ENCODE measurements at places on chromosomes 2 and 18.

DNA sequence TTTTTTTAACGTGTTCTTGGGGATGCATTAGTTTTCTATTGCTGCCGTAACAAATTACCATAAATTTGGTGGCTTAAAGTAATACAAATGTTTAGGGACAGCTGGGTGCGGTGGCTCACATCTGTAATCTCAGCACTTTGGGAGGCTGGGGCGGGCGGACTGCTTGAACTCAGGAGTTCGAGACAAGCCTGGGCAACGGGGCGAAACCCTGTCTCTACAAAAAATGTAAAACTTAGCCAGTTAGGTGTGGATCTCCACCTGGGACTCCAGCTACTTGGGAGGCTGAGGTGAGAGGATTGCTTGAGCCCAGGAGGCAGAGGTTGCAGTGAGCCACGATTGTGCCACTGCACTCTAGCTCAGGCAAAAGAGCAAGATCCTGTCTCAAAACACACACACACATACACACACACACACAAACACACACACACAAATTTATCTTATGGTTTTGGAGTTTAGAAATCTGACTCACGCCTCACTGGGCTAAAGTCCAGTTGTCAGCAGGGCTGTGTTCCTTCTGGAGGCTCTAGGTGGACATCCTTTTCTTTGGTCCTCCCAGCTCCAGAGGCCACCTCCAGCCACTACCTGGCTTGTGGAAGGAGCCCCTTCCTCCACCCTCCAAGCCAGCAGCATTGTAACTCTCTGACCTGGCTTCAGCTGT is 76.1 kb downstream of the SEPTIN10 start:
- no peak for DNase-seq

GRCh38 chr18:13616041-13616440 is 110.3 kb downstream of the FAM210A start:
- DNase-seq: no peak

DNA sequence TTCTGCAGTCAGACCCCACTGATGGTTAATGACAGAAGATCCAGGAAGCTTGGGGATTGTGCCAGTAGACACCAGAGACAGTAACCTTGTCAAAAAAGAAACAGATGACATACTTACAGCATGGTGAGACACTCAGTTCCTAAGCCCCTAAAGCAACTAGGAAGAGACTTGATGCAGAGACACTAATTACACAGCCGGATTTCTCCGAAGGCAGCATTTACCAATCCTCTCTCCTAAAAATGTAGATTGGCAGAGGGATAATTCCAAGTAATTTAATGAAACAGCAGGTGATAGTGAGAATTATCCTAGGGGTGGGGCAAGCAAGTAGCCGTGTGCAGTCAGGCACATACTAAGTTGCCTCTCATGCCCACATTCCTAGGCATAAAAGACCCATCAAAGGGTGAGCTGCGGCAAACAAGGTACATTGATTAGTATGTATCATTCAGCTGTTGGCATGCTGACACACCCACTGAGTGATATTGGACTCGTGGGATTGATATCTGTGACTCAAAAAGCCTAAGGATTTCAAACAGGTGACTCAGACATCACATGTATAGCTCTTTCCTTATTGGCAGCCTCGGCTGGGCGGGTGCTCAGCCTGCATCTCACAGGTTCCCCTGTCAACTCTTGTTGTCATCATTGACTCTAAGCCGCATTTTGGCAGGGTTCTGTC is 296.7 kb upstream of the ATP5MC3 start:
- DNase-seq: no peak

DNA sequence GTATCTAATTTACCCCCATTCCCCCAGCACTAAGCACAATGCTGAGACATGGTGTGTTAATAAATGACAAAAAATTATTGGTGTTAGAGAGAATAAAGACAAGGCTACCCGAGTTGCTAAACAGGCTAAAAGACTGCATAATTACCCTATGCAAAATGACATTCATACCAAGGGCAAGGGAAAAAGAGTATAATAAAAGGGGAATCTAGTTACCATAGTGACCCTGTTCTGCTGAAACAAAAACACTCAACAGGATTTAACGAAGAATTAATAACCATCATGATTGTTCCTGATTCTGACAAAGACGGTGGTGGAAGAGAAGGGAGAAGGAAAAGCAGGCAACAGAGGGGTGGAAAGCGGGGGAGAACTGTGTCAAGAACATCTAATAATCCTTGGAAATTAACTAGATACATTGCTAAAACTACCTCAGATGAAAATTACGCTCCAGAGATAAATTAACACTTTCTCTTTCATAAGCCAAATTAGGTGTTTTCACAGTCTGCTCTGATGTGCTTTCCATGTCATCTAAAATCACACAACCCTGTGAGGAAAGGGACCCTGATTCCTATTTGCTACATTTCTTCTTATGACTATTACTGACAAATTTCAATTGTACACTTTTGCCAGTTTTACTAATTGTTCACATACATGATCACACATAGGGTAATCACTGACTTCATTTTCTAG is 25.5 kb downstream of the TTR start:
- DNase-seq: no peak

DNA sequence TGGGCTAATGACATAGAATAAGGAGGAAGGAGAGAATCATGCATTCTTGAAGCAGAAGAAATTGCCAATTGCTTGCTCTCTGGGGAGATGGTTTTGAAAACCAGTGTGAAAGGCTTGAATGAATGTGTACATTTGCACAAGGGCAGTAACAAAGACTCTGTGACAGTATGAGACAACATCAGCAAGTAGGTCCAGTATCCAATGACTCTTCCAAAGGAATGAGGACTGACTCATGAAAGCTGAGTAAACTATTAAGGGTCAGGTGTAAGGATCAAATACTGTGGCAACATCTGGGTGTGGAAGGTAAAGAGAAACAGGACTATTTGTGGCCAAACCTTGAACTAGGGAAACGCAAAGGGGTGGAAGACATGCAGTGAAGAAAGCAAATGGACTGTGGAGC is 886.0 kb upstream of the CHAC2 start:
- no peak for DNase-seq

DNA sequence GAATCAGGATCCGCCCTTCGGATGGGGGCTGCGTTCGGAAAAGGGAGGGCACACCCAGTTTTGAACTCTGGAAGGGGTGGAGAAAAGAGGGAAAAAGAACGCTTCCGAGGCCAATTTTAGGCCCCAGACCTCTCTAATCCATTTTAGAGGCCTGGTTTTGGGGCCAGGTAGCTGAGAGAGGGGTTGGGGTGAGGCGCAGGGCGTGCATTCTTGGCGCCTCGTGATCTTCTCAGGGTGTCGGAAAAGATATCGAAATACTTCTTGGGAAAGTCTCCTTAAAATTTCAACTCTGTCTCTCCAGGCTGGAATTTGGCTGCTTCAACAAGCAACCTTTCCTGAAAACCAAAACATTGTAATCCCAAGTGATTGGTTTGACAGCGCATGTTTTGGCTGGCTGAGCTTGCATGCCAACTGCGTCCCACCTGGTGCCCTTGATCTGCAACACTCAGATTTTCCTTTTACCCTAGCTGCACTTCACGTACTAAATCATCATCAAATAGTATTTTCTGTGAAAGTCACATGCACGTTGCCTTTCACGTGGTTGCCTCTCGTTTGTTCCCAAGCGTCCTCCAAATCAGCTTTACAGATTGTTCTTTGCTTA is 864 bp upstream of the XPO1 start:
- peak; percentile 32 for DNase-seq

GRCh38 chr2:178270338-178270737 is 76.0 kb downstream of the OSBPL6 start:
- no peak for DNase-seq

GRCh38 chr18:63394954-63395353 is 27.3 kb downstream of the VPS4B start:
- no peak for DNase-seq

GRCh38 chr2:188727846-188728245 is 246.3 kb upstream of the COL3A1 start:
- DNase-seq: no peak

- DNase-seq: no peak
These were observed 26.8 kb upstream of the BIN1 start for GRCh38 chr2:127133793-127134192.

- DNase-seq: no peak
These were observed at the start of gene DYTN for GRCh38 chr2:206718296-206718695. Gene DYTN (minus strand): TSS chr2:206718396. CDS start chr2:206718279, 117 bp downstream.

DNA sequence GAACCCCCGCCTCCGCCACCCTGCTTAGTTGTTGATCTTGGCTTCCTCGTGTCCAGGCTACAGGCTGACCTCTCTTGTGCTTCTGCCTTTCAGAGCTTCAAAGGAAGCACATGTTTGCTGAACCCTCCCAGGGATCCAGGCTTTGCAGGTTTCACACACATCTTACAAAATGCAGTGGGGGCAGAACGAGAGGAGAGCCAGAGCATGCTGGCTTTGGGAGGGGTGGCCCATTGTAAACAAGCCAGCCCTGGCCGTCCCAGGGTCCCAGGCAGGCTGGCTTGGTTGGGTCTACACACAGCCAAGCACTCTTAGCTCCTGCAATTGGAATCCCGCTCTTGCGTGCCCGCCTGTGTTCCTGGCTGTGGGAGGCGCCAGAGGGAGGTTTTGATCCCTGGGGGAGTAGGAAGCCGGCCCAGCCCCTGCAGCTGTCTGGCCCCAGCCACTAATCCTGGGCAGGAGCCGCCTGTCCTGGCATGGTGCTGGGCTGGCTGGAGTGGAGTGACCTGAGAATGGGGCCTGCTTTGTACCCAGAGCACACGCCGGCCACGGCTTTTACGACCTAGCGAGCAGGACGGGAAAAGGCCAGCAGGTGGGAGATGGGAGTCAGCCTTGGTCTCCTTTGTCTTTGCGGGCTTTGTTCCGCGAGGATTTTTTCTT is 53.9 kb downstream of the SH3BP4 start:
- no peak for DNase-seq

- no peak for DNase-seq
These were observed 8.3 kb upstream of the IL1RN start for GRCh38 chr2:113119111-113119510.

DNA sequence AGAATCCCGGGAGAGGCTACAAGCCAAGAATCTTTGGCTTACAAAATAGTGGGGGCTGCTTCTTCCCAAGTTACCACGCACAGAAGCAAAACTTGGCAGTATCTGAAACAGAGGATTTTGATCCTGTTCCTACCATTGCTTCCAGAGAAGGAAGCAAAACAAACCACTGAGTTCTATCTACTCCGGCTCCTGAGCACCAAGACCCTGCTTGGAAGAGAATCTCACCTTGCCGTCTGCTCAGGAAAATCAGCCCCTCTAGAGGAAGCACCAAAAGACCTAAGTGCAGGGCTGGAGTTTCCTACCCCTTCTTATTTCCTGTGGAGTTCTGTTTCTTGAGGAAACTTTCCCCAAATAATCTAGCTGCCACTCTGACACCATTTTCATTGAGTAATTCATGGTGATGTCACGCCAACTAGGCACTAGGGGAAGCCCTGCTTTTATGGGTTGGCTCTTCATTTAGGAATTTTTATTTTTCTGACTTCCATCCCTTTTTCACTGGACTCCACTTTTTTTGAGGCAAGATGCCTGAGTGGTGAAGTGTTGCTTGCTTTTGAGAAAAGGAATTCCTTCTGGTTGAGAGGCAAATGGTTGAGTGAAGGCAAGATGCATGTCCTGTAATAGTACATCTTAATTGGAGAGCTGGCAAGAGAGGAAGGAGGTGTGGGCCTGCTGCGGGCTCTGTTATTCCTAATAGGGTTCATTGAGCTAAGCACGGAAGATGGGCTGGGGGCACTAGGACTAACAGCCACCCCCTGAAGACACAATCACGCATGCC is 36.8 kb upstream of the EML4 start:
- DNase-seq: no peak

DNA sequence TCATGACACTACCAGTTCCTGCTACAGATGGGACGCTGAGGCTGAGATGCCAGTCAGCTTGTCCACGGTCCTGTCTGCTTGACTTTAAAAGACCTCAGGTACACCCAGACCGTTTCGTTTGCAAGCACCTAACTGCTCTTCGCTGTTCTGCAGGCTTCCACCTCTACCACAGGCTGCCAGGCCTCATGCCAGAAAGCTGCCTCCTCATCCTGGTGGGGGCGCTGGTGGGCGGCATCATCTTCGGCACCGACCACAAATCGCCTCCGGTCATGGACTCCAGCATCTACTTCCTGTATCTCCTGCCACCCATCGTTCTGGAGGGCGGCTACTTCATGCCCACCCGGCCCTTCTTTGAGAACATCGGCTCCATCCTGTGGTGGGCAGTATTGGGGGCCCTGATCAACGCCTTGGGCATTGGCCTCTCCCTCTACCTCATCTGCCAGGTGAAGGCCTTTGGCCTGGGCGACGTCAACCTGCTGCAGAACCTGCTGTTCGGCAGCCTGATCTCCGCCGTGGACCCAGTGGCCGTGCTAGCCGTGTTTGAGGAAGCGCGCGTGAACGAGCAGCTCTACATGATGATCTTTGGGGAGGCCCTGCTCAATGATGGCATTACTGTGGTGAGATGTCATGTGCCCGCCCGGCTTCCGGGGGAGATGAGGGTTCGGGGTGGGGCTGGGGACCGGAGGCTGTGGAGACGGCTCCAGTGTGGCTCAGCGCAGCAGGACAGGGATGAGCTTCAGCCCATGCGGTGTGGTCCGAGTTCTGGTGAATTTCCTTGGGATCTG is 5.9 kb downstream of the SLC9A4 start:
- no peak for DNase-seq

- no peak for DNase-seq
These were observed 53.2 kb downstream of the RAPGEF4 start for GRCh38 chr2:172788871-172789270.

DNA sequence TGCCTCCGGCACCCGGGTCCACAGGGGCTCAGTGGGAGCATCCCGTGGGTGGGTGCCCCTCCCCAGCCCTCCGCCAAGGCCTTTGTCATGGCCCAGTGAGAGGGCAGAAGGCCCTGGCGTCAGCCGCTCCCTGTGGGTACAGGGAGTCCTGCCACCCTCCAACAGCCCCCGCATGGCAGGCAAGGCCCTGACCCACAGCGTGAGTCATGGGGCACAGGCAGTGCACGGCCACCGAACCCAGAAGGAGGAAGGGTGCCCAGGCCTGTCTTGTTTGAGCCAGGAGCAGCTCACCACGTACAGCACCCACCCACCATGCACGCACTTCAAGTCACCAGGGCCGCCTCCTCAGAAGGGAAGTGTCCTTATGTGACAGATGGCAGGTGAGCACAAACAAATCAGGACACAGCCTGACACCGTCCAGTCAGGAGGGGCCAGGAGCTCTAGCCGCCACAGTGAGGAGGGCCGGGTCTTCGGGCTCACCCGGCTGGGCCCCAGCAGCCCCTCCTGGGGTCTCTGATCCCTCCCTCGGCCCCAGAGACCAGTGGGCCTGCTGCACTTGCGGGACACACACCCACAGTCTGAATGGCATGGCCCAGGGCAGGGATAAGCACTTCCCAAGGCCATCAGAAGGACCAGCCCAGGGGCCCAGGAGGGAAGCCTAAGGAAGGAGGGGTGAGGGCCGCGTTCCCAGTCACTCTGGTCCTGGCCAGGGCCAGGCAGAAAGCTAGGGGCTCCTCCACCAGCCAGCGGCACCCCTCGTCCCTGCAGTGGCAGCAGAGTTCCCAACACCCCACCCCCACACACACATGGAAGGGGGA is 25.8 kb downstream of the BIN1 start:
- DNase-seq: peak; percentile 55

- DNase-seq: no peak
These were observed 19.0 kb downstream of the TTLL4 start for GRCh38 chr2:218729640-218730039.

- no peak for DNase-seq
These were observed 83.3 kb downstream of the DPP4 start for GRCh38 chr2:161990741-161991140.
